ENCODE measurements at places on chromosomes 3 and 15.

GRCh38 chr3:158520433-158520832 lies 50.6 kb upstream of the MLF1 start:
- DNase-seq: peak; percentile 49

- no peak for DNase-seq
Observed at GRCh38 chr3:188256758-188257157, 102.8 kb downstream of the LPP start.

DNA sequence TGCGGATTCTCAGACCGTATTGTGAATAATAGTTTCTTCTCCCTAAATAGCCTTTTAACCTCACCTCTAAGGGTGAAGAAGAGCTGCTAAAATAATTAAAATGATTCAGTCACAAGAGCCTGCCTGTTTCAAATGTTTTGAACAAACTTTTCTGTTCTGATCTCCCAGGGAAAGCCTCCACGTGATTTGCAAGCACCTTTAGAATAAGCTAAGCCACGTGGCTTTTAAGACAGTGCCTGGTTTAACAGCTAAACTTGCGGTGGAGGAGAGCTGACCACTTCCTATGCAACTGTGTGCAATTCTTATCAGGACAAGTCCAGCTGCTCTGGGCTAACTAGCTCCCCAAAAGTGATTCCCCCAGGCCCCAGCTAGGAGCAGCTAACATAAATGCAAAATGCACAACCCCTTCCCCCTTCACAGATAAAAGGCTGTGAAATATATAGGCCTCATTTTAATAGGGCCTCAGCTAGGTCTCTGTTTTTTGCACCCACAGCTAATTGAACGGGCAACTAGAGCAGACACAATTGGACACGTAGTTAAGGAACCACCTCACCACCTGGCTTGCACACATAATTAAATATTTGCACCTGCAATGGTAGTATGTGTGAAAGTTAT lies 401.2 kb upstream of the NR2F2 start:
- DNase-seq: no peak

DNA sequence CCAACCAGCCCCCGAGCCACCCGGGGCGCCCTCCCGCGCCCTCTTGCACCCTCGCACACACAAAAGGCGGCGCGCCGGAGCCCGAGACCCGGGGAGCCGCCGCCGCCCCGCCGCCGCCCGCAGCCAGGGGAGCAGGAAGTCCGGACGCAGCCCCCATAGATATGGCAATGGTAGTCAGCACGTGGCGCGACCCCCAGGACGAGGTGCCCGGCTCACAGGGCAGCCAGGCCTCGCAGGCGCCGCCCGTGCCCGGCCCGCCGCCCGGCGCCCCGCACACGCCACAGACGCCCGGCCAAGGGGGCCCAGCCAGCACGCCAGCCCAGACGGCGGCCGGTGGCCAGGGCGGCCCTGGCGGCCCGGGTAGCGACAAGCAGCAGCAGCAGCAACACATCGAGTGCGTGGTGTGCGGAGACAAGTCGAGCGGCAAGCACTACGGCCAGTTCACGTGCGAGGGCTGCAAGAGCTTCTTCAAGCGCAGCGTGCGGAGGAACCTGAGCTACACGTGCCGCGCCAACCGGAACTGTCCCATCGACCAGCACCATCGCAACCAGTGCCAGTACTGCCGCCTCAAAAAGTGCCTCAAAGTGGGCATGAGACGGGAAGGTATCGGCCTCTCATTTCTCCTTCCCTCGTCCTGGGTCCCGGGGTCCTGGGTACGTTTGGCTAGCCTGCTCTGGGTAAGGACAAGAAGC lies 1.6 kb downstream of the NR2F2 start:
- DNase-seq: peak; percentile 58

DNA sequence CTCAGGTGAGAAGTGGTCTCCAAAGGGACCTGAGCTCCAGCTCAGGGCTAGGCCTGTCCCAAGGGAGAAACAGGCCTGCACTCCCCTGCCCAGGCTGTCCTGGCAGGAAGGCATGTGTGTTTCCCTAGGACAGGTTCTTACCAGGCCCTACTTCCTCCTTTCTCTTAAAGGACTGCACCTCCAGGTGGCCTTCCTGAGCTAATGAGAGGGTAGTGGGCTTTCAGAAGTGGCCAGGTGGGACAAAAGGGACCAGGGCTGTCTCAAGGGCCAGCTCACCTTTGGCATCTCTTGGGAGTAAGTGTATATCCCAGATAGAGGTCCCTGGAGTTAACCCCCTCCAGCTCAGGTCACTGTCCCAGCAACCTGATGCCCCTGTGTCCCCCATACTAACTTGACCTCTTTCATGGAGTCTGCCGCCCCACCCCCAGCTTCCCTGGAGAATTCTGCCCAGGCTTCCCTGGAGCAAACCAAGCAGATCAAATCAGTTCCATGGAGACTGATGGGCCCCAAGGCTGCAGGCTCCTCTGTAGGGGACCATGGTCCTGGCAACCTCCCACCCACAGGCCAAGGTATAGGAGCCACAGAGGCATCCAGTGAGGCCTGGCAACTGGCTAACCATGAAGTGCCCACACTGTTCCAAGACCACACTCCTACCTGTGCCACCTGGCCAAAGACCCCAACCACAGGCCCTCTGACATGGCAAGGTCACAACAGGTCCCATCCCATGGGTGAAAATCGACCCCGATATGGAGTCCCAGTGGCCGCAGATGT lies 67.6 kb downstream of the ZNF445 start:
- no peak for DNase-seq

GRCh38 chr3:29697989-29698388 lies 417.1 kb downstream of the RBMS3 start:
- DNase-seq: peak; percentile 87

- DNase-seq: no peak
Observed at GRCh38 chr3:78186404-78186803, 1146.5 kb downstream of the ROBO2 start.

DNA sequence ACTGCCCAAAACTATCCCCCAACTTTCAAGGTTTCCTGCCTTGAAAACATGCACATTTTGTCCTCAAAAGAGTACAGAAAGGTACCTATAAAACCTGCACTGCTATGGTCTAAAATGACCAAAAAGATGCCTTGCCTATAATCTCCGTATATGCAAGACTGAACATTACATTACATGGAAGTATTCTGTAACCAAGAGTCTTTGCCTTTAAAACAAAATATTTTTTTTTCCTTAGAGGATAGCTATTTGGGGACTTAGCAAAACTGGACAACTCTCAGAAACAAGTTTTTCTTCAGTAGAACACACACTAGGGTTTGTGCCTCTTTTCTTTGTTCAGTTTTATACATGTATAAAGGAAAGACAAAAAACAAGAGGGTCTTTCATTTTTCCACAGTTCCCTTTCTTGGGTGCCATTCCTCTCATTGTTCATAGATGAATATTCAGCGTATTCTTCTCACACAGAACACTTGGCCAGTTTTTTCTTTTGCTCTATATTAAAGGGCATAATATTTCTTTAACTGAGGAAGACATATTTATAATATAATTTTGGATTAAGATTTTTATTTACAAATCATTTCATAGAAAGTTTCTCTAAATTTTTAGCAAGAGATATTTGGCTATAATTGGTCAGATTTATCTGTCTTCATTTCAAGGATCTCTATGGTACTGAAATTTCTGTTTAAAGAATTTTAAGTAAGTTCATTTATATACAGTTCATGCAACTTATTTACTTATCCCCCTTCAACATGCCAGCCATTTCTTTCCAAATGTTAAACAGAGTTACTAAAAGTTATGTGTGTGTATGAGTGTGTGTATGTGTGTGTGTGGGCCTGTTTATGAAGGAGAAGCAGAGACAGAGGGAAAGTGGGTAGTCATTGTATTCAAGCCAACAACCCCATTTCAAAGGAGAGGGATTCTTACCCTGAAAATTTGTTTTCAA lies 142.6 kb downstream of the ZBTB20 start:
- no peak for DNase-seq

GRCh38 chr3:108527817-108528216 lies 17.4 kb upstream of the MYH15 start:
- DNase-seq: no peak

GRCh38 chr15:72962054-72962702 lies 90.1 kb upstream of the NEO1 start:
- no peak for DNase-seq

DNA sequence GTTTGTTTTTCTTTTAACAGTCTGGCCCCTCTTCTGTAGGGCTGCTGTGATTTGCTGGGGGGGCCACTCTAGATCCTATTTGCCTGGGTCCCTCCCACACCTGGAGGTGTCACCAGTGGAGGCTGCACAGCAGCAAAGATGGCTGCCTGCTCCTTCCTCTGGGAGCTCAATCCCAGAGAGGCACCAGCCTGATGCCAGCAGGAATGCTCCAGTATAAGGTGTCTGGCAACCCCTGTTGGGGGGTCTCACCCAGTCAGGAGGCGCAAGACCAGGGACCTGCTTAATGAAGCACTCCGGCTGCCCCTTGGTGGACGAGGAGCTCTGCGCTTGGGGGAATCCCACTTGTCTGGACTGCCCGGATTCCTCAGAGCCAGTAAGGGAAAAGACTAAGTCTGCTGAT lies 118.3 kb downstream of the GAP43 start:
- no peak for DNase-seq

Data from EH (cell line).